Activated CD4-positive, alpha-beta T cell treated with anti-CD3 and anti-CD28 coated beads, Interleukin-2, amount 10 ng/mL, durations not matched to agents 24 days and 14 days (primary cell): ENCODE measurements at places on chromosomes 1 and 21.

GRCh38 chr1:210600421-210601159, 271.9 kb downstream of the HHAT start:
- no peak for DNase-seq

GRCh38 chr1:1806890-1807289, 28.6 kb upstream of the NADK start:
- DNase-seq = no peak

GRCh38 chr1:150186789-150187559, 37.3 kb downstream of the PLEKHO1 start:
- no peak for DNase-seq

DNA sequence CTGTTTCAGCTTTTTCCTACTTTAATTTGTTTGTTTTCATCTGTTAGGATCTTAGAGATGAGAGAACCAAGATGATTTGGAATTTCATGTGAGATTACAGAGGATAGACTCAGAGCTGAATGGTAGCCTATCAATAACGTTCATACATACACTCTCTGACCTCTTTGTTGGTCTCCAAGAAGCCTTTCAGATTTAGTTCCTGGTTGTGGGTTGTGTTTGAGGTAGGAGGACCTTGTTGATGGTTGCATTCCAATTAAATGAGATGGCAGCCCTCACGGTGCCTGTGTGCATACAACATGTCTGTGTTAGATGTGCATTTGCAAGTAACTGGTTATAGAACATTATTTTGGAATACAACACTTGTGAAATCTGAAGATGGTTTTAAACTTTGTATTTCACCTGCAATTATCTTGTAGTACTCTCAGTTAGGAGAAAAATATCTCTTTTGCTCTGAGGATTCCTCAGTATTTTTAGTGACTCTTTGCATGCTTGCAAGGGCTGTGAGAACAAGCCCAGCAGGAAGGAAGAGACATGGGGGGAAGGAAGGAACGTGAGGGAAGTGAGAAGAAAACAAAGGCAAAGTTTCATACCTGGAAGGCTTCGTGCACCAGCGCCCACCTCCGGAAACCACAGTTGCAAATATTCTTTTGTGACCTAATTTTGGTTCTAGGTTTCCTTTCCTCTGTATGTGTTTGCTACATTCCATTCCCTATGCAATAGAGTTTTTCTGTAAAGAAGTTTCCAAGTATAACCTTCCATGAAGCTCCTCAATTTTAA, 291.8 kb downstream of the DISC1 start:
- peak; percentile 77 for DNase-seq

GRCh38 chr1:70745199-70745598, 302.4 kb downstream of the PTGER3 start:
- no peak for DNase-seq

DNA sequence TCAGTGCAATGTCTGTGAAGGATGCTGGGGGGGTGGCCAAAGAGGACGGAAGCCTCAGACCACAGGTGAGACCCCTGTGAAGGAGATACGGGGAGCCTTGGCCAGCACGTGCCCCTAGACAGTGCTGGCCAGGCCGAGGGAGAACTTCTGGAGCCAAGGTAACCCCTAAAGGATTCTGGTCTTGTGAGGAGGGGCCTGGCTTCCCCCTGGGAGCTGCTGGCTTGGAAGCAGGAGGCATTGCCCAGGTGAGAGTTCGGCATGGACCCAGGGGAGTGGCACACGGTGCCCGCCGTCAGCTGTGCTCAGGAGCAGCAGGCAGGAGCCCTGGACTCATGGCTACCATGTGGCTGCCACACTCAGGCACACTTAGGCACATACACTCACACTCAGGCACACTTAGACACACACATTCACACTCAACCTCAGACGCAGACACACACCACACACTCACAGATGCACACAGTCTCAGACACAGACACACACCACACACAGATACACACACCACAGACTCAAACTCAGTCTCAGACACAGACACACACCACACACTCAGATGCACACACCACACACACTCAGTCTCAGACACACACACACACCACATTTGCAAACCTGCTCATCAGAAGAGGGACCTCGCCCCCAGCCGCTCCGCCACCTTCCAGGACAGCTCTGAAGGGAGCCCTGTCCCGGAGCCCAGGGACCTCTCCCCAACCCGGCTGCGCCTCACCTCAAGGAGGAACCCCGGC, 1.1 kb upstream of the COL6A2 start:
- DNase-seq = peak; percentile 55

DNA sequence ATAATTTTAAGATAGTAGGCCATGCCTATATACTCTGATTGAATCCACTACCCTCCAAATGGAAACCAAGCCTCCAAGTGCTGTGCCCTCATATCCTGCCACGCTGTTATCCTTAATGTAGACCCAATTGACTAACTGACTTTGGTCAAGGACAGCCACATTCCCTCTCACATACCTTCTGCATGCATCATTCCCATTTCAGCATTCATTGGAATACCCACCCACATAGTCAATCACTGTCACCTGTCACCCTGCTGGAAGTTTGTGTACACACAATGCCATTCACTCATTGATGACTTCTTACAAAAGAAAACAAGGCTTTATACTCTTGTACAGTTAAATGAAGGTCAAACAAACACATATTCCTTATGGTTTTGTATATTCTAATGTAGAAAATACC, 221.1 kb upstream of the PBX1 start:
- DNase-seq = no peak

DNA sequence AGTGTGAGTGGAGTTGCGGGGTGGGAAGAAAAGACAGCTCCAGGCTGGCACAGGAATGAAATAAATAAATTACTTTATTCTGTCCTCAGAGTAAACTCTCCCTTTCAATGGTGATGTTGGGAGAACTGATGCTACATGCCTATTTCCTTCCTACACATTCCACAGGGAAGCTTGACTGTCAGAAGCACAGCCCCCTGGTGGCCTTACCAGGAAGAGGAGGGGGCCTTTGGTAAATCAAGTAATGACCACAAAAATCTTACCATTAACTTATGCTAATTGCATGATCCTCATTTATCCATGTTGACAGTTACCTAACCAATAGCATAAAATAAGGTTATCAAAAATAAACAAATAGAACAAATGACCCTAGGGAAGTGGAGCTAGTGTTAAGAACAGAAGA, 605.0 kb upstream of the PKN2 start:
- no peak for DNase-seq

DNA sequence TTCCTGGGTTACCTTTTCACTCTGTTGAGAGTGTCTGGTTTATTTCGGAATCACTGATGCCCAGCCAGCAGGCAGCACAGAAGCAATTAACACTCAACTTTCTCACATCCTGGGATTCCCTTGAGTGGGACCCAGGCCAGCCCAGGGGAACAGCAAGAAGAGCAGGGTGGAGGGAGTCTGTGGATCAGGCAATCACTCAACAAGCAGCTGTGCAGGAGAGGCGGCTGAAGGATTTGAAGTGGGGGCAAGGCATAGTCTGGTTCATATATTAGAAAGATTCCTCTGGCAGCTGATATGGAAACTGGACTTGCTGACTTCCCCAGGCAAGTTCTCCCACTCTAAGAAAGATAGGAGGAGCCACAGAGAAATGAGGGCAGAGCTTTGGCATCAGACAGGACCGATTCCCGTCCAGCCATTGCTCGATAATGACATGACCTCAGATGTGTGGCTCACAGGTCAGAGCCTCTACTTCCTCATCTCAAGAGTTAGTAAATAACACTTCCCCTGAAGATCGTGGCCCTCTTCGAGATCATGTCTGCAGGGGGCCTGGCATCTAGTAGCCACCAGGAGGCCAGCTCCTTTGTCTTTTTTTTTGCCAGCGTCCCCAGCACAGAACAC, 12.4 kb downstream of the EPHA8 start:
- DNase-seq = no peak

GRCh38 chr1:192949783-192950182, 109.4 kb downstream of the UCHL5 start:
- DNase-seq = no peak

DNA sequence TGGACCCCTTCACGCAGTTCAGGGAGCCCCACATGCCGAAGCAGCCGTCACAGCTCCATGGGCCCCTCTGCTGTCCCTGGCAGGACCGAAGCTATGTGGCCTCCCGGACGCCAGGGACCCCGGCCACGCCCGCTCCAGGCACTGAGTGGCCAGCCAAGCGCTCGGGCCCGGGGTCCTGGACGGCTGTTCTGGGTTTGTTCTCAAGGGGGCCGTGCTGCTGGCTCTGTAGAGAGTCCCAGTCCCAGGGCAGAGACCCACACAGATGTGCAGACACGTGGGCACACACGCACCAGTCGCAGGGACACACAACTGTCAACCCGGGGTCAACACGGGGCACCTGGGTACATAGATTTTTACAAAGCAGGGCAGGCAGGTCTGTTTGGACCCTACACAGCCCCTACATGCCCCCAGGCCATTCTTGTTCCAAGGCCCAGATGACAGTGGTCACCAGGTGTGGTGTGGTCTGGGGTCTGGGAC, 6.7 kb downstream of the B3GALT6 start:
- no peak for DNase-seq

GRCh38 chr21:37425001-37425400, 58.4 kb downstream of the DYRK1A start:
- DNase-seq = no peak
